HT1080 (cell line): ENCODE measurements at places on chromosomes 13 and 19. TPM values are rescaled to one million over a fixed set of nuclear protein-coding genes. Genes with fewer than 3 reads are reported as not detected.
A peak's percentile ranks its signal among the peaks of the same experiment; 100 is the strongest.

DNA sequence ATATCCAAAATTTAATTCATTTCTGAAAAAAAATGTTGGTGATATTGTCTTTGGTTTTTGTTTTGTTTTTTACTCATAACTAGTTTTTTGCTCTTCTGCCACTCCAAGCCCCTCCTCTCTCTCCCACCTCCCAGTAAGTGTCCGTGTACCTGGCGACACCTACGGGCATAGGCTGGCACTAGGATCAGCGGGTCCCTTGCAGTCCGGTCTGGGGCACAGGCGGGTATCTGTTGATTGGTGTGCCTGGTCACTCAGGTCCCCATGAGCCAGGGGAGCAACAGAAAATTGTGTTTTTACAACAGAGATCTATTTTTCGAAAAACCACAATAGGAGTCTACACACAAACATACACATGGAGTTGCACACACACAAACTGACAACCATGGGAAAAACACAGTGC is 104.8 kb downstream of the ZIC5 start:
- DNase-seq = no peak

GRCh38 chr19:44758596-44758995 is 10.1 kb downstream of the BCL3 start:
- DNase-seq = no peak

DNA sequence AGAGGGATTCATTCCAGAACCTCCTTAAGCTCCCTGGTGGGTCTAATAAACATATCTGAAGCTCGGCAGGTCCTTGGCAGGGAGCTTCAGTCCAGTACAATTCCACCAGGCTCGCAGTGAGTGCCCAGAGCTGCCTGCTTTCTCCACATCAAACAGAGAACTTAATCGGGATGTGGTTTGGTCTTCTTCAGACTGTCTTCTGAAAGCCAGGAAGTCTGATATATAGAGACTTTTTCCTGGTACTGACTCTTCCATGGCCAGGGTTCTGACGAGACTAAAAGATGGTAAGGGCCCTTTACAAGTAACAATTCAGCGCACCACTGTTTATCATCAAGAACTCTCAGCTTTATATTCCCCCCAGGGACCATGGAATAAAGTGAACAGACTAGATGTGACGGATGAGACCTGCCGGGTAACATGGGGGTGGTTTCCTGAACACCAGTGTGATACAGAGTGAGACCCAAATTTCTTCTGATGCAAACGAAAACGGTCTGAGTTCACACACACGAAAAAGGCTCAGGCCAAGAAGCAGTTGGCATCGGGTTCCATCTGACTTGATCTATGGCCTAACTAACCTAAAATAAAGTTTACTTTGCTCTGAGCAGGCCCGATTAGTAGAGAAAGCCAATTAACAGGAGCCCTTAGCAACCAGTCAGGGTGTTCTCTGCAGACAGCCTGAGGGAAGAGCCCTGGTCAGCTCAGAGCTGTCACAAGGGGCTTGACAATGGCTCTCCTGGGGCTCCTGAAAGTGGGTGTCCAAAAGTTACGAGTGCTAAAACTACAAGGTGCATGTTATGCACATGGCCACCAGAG is 29.0 kb downstream of the RANBP3 start:
- no peak for DNase-seq

- no peak for DNase-seq
Observed at GRCh38 chr13:58989556-58989955, 1174.2 kb downstream of the DIAPH3 start.

- no peak for DNase-seq
Observed at GRCh38 chr19:13099073-13099999, 3.3 kb downstream of the LYL1 start.

DNA sequence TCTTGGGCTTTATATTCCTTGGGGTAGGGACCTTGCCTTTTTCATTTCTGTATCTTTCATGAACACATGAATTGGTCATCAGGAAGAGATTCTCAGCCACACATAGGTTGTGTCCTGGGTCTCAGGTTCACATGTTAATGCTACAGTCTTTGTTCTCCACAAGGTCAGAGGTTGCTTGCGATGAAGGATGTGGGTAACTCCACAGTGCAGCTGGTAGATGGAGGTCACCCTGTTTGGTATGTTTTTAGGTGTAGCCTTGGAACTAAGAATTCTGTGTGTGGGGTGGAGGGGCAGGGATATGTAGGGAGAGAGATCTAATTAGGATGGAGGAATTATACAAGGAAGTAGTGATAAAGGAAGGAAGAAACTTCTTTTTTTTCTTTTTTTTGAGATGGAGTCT is 23.2 kb downstream of the CEACAM1 start:
- DNase-seq = no peak

DNA sequence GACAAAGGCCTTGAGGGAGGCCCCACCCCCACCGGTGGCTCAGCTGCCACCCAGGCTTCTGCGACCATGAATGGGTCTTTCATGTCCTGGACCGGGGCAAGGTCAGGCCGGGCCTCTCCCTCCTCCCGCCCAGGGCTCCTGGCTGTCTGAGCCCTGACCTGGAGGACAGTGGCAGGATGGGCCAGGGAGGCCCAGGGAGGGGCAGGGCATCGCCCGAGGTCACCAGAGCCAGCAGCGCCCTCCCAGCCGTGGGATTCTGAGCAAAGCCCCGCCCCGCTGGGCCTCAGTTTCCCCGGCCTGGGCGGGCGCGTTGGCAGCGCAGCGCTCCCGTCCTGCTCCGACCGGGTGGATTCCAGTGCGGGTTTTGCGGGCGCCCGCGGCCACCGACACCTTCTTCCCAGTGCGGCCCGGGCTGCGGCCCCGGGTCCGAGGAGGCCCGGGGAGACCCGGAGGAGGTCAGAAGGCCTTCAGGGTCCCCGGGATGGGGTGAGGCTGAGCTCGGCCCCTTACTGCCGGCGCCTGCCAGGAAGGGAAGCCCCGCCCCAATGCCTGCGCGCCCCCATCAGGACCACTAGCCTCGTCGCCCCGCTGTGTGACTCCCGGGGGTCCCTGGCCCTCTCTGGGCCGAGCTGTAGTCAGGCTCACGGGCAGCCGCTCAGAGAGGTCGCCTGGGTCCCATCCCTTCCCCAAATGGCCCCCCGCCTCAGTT is 24.6 kb upstream of the SEMA6B start:
- peak; percentile 22 for DNase-seq

- peak; percentile 96 for DNase-seq
Observed at GRCh38 chr13:27573265-27573664, 47.1 kb downstream of the LNX2 start.

GRCh38 chr19:30391052-30391451 is 18.9 kb downstream of the ZNF536 start:
- DNase-seq = no peak

DNA sequence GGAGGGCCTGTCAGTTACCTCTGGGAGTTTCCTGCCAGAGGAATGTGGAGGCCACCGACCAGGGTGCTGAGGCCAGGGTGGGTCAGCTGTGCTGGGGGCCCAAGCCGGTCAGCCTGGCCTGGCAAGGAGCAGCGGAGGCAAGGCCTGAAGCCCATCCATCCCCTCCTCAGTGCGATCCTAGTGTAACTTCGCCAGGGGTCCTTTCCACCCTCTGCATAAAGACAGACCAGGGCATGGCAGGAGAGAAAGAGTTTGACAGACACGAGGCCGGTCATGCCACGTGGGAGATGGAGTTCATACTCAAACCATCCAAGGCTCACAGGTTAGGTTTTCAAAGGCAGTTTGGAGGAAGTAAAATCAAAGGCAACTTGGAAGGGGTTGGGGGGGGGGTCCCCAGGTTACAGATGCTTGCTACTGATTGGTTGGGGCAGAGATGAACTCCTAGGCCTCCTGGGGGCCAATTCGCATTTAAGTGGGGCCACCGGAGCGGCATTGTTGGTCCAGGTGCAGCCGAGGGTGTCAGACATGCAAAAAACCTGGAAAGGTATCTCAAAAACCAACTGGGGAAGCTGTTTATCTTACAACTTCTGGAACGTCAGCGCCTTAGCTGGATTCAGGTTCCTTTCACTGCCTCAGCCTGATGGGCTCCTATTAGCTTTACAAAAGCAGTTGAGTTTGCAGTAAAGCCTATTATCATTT is 36.8 kb upstream of the DPRX start:
- no peak for DNase-seq

- no peak for DNase-seq
Observed at GRCh38 chr13:34627509-34628208, 314.4 kb upstream of the NBEA start.

GRCh38 chr13:44573790-44574465 is 2.2 kb downstream of the TSC22D1 start:
- peak; percentile 18 for DNase-seq

DNA sequence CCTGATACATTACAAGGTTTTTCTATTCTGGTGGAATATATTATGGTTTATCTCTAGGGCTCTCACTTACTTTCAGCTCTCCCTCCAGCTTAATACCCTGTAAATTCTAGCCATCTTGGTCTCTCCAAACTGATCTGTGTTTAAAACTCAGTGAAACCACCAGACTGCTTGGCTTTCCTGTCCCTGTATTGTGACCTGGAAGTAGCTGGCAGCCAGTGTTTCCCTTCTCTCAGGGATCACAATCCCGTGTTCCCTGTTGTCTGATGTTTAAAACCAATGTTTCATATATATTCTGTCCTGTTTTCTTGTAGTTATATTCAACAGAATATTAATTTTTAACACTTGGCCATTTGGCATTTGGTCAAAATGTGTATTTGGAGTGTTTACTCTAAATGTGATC is 8.0 kb downstream of the AKAP11 start:
- no peak for DNase-seq

- DNase-seq = no peak
Observed at GRCh38 chr13:48222358-48223301, 10.4 kb upstream of the ITM2B start.

DNA sequence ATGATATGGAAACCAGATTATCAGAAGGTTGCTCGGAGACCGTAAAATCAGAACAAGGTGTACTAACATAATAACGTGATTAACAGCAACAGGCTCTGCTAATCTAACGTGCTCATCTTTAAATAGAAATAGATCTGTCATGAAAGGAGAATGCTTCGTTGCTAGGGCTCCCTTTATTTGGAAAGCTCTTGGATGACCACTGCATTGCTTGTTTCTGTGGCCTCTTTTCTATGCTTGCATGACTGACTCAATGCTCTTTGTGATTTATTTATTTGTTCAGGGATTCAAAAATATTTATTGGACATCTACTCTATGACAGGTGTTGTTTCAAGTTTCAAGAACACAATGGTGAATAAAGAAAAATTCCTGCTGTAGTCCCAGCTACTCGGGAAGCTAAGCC is 22.3 kb upstream of the ZDHHC20 start:
- DNase-seq = no peak

ZNF835 gene
- total RNA-seq = 0.05 and 0.30 TPM in 2 replicates

MIA gene
- total RNA-seq = 6.7 and 9.5 TPM in 2 replicates

DGKH gene
- total RNA-seq = 9.9 and 10.3 TPM in 2 replicates

BRSK1 gene
- total RNA-seq = 1.7 and 7.6 TPM in 2 replicates

DPF1 gene
- total RNA-seq = 9.1 and 9.5 TPM in 2 replicates

LIN7B gene
- 2.6 and 3.2 TPM in 2 replicates for total RNA-seq

IGFL3 gene
- 1.7 and 1.9 TPM in 2 replicates for total RNA-seq

KIR2DL1 gene
- total RNA-seq = not detected in 2 replicates

DACH1 gene
- total RNA-seq = 0.07 and 0.29 TPM in 2 replicates

ZNF304 gene
- 5.0 and 7.0 TPM in 2 replicates for total RNA-seq

MAB21L1 gene
- not detected in 2 replicates for total RNA-seq

MAG gene
- not detected in 2 replicates for total RNA-seq
